Adipocyte (in vitro differentiated cells): ENCODE measurements at places on chromosomes 2 and 18.

GRCh38 chr2:7348761-7349160 is 431.5 kb downstream of the RNF144A start:
- DNase-seq: no peak

DNA sequence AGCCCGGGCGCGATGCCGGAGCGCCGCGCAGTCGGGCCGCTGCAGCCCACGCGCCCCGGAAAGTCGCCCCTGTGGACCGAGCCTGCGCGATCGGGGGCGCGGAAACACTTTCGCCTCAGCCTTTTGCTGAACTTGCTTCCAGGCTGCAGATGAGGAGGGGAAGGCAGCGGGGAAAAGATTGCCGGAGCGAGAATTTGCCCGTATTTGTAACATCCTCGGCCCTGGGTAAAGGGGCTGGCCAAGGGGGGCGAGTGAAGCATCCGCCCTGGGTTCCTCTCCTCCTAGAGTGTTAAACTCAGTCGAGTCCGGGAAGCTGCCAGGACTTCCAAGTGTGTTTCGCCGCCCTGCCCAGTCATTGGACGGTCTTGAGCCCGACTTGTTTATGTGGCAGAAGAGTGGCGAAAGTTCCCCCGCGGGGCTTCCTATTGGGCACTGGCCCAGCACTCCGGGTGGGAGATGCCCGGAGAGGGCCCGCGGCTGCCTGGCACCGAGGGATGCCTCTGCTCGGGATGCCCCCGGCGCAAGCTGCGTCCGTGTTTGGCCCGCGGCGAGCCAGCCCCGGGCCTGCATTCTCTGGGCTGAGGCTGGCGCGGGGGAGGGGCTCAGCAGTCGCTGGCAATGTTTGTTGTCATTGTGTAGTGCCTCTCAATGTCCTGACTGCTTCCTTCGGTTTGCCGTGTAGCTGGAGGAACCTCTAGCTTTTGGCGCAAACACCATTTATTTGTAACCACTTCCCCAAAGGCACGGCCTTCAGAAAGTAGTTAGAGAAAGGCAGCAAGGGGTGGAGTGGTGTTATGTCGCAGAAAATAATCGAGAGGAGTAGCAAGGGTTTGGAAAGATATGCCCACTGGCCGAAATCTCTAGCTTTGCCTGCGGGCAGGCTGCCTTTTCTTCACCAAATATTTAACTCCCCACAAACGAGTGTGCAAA is 1.1 kb downstream of the CYBRD1 start:
- DNase-seq: peak; percentile 91

DNA sequence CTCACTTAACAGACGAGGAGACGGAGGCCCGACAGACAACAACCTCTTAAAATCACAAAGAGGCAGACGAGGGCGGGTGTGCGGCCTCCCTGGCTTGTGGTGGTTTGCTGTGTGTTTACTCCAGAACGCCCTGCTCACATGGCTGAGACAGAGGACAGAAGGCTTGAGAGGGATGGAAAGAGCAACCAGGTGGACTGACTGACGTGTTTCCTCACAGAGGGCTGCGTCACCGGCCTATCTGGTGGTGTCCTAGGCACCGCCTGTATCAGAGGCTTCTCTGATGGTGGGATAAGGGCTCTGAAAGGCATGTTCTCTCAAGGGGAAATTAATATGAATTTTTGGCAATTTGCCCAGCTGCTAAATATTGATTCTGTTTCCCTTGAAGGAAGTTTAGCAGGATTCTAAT is 47.0 kb upstream of the RALBP1 start:
- no peak for DNase-seq

GRCh38 chr2:32715981-32716380 is 88.1 kb downstream of the TTC27 start:
- DNase-seq: peak; percentile 40

DNA sequence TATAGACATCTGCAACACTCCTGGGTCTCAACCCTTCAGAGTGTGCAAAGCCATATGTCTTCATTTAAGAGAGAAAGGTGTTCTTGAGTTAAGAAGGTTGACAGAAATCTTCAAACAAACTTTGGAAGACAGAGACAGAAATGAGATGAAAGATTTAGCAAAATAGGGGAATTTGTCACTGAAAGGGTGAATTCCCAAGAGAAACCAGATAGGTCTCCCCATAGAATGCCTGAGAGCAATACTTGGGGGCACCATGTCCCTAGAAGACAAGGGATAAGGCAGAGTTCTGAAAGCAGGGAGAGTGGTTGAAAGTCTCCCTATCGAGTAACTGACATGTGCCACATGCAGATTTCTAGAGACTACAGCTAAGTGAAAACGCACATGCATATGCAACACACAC is 50.0 kb downstream of the AP1S3 start:
- DNase-seq: no peak

- no peak for DNase-seq
Measured at GRCh38 chr18:40407909-40408308, 1547.1 kb upstream of the PIK3C3 start.

DNA sequence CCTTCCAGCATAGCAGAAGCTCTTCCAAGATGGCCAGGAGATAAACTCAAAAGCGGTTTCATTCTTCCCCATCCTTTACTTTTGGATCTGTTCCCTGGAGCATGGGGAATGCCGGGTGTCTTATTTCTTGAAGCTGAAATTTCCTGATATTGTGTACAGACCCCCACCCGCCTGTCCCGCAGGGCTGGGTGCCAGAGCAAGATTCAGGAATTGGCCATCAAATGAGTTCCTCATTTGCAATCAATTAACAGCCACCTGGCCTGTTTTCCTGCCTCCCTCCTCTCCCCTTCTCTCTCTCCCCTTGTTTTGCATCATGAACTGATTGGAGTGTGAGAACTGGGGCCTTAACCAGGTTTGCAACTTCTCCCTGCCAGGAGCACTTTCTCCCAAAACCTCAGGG is 202.1 kb downstream of the SH3RF3 start:
- DNase-seq: peak; percentile 49

- no peak for DNase-seq
Measured at GRCh38 chr18:77161961-77162360, 29.4 kb upstream of the MBP start.

GRCh38 chr2:80329491-80329890 is 24.9 kb upstream of the LRRTM1 start:
- no peak for DNase-seq

DNA sequence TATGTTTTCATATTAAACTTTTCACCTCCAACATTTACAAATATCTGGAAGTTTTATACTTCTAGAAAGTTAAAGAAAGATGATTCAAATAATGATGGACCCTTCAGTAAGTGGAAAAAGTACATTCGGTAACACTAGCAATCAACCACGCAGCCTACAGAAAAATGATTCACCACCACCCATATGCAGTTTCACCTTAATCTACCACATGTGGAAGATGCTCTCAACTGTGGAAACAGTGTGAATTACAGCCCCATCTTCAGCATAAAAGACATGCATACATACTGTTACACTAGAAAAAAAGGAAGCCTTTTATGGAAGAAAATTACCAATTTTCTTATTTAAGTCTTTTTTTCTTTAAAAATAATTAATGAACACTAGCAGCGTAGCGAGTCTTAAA is 1.1 kb downstream of the SLC38A11 start:
- no peak for DNase-seq

- no peak for DNase-seq
Measured at GRCh38 chr18:9615280-9615797, 980 bp upstream of the PPP4R1 start.

DNA sequence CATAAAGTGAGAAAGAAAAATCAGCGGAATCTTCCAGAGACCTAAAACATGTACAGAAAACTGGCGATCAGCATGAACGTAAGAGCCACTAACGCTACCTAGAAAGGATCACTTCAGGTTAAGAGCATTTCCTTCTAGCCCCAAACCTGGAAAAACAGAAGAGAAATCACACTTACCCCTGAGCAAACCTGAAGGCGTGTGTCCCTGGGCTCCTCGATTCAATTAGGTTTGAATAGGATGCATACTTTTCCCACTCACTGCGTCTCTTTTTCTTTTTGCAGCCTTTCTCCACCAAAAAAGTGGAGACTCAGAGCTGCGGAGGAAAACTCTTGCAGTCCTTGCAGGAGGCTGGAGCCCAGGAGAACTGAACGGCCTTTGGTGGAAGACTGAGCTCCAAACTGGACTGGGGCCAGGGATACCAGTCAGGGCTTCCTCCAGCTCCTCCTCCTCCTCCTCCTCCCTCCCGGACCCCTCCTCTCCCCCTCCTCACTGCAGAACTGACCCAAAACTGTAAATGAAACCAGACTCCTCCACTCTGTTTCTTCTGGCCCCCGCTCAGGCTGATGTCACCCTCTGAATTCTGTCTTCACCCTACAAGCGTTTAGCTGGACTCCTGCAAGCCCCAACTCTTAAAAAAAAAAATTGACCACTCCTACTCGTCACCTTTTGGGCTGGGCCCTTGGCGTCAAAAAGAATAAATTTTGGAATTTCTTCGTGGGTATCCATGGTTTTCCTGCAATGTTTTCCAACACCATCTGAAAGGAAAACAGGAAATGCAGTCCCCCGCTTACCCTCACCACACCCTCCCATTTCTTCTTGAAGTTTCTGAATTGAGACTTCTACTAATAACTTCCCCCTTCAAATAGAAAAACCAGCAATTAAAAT is at the start of gene COL6A3:
COL6A3 (minus strand) TSS at position 388 of the 885 bp plus-strand sequence. CDS start 17,347 bp downstream, outside the sequence.
- DNase-seq: peak; percentile 94

GRCh38 chr2:8049851-8050571 is 631.8 kb upstream of the ID2 start:
- DNase-seq: no peak

GRCh38 chr18:8706791-8707555 is 1.6 kb downstream of the MTCL1 start:
- DNase-seq: peak; percentile 85

DNA sequence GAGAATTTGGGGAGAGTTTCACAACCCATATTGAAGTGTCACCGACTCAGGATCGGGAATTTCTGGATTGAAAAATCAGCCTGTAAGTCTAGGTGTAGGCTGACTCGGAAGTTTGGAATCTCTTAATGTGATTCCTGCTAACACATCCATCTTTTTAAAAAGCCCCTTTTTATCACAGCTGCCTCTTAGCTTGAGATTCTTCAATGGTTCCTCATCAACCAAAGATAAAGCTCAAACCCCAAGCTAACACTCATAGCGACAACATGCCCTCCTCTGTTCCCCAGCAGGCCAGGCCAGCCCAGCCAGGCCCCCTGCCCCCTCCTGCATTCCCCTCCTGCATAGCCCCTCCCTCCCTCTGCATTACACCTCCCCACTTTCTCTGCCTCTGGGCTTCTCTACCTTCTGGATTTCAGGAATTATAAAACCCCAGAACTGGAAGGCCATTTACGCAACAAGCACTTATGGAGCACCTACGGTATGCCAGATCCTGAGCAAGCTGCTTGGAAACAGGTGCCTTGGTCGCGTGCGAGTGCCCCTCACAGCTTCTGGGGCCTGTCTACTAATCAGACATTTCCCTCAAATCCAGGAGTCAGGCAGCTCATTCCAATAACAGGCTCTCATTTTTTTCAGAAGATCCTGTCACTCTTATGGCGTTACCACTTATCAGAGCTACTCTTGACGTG is 63.4 kb downstream of the EMX1 start:
- no peak for DNase-seq

GRCh38 chr2:20153131-20153851 is 71.6 kb downstream of the SDC1 start:
- no peak for DNase-seq

GRCh38 chr18:34773961-34774766 is 64.1 kb downstream of the DTNA start:
- DNase-seq: peak; percentile 47

GRCh38 chr18:68642003-68642402 is 72.9 kb downstream of the TMX3 start:
- no peak for DNase-seq

- DNase-seq: no peak
Measured at GRCh38 chr2:64923385-64923710, 65.9 kb upstream of the SLC1A4 start.

- no peak for DNase-seq
Measured at GRCh38 chr2:55999790-56000189, 76.2 kb upstream of the EFEMP1 start.

GRCh38 chr2:96760986-96761832 is 507 bp downstream of the CNNM4 start:
- DNase-seq: no peak

- no peak for DNase-seq
Measured at GRCh38 chr2:177670791-177671535, 278.4 kb downstream of the AGPS start.

DNA sequence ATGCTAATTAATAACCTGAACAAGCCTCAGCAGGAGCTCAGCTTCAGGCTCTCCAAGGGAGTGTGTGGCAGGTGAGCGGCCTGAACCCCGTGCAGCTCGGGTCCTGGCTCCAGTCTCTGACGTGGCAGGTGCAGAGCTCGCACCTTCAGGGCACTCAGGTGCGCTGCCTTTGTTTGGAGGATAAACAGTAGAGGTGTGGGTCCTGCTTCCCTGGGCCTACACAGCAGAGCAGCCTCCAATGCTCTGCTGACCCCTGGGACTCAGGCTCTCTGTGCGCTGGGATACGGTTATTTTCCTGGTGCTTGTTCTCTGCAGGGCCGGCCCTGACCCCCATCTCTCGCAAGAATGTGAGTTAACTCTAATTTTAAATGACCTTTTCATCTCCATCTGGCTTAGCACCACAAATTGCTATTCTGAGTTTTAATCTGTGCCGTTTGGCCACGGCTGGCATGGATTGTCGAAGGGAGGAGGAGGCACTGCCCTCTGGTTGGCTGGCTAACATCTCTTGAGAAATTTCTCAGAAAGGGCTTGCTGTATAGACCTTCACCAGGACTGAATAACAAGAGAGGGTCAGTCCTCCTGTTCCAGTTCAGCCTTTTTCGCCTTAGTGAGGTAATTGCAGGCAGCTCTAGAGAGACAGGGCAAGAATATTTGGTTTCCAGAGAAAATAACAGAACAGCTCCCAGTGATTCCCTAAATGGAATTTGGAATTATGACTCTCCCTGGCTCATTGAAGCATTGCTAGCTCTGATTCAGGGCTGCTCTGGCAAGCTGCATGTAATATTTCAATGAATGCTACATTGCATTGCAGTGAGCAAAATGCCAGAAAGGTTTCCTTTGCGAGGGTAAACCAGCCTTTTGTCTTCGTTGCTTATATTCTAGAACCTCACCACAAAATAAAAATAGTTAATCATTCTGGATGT is 161.8 kb downstream of the DCDC2C start:
- no peak for DNase-seq

- no peak for DNase-seq
Measured at GRCh38 chr18:35934891-35935290, 37.6 kb upstream of the RMP24 start.

DNA sequence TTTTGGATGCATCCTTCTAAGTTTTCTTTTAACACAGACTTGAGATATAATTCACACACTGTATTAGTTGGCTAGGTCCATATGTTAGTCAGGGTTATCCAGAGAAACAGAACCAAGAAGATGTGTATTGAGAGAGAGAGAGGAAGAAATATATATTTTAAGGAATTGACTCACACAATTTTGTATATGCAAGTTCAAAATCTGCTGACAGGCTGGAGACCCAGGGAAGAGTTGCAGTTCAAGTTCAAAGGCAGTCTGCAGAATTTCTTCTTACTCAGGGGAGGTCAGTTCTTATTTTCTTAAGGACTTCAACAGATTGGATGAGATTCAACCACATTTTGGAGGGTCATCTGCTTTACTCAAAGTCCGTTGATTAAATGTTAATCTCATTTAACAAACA is 23.0 kb upstream of the MRO start:
- DNase-seq: no peak

GRCh38 chr2:111106706-111107105 is 14.0 kb upstream of the BCL2L11 start:
- DNase-seq: no peak
